Memory B cell (primary cell): ENCODE measurements at places on chromosomes 4 and X.

DNA sequence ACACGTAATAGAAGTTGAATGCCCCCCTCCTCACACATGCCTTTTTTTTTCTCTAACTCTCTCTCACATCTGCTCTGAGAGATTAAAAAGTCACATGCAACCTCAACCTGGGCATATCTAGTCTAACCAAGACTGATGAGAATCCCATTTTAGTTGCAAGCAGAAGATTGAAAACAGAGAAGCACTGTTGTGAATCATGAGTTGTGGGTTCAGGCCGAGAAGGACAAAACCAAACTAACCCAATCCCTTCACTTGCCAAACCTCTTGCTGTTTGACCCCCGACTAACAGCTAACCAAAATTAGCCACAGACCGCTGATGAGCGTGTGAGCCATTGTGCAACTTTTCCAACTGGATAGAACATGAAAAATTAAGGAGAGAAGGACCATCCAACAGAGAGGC is 31.8 kb downstream of the CXCL1 start:
- DNase-seq, result no peak

DNA sequence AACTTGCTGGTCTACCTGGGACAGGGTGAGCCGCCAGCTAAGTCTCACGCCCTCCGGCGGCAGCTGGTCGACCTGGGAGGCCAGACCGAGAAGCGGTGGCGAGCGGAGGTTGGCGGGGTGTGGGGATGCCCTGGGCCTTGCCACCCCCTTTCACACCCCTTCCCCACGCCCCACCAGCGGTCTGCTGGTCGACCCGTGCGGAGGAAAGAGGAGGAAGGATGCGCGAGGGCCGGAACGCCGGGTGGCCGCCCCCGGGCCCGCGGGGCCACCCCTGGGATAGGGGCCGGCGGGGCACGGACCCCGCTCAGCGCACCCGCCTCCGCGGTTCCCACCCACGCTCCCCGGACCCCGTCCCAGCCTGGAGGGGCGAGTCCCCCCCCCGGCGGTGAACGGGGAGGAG is 28.3 kb upstream of the DCAF12L1 start:
- no peak for DNase-seq

DNA sequence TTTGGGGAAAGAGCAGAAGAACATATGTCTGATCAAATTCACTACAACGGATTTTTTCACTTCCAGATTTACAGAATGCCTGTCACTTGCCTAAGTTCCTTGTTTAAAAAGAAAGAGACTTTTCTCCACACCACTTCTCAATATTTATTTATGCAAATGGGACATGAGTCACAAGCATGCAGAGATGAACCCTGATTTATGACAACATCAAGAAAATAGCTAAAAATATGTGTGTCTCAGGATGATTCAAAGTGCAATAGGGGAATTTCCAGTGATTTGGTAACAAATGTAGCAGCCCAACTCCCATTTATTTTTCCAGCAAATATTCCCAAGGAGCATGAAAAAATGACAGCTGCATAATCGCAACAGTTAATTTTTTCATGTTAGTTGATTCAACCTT is 180.4 kb upstream of the FAT1 start:
- no peak for DNase-seq

- no peak for DNase-seq
Measured at GRCh38 chrX:100969936-100970335, 428 bp downstream of the ARL13A start.

DNA sequence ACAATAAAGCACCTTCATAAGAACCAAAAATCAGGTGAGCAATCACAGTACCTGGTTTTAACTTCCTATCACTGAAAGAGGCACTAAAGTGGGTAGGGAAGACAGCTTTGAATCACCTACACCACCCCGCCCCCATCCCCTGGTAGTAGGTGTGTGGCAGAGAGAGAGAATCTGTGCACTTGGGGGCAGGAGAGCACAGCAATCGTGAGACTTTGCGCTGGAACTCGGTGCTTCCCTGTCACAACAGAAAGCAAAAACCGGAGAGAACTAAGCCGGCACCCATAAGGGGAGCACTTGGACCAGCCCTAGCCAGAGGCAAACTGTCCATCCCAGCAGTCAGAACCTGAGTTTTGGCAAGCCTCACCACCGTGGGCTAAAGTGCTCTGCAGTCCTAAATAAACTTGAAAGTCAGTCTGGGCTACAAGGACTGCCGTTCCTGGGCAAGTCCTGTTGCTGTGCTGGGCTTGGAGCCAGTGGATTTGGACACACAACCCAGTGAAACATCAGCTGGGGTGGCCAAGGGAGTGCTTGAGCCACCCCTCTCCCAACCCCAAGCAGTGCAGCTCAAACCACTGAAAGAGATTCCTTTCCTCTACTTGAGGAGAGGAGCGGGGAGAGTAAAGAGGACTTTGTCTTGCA is 32.1 kb downstream of the NDUFB11 start:
- DNase-seq, result no peak

GRCh38 chr4:76305971-76306881 is at the start of gene STBD1:
STBD1 (plus strand) TSS chr4:76306733; CDS start chr4:76306770, 37 bp downstream.
- no peak for DNase-seq

- DNase-seq, result no peak
Measured at GRCh38 chrX:106952988-106953387, 32.8 kb downstream of the CLDN2 start.
